ENCODE measurements at places on chromosomes 4 and X.

DNA sequence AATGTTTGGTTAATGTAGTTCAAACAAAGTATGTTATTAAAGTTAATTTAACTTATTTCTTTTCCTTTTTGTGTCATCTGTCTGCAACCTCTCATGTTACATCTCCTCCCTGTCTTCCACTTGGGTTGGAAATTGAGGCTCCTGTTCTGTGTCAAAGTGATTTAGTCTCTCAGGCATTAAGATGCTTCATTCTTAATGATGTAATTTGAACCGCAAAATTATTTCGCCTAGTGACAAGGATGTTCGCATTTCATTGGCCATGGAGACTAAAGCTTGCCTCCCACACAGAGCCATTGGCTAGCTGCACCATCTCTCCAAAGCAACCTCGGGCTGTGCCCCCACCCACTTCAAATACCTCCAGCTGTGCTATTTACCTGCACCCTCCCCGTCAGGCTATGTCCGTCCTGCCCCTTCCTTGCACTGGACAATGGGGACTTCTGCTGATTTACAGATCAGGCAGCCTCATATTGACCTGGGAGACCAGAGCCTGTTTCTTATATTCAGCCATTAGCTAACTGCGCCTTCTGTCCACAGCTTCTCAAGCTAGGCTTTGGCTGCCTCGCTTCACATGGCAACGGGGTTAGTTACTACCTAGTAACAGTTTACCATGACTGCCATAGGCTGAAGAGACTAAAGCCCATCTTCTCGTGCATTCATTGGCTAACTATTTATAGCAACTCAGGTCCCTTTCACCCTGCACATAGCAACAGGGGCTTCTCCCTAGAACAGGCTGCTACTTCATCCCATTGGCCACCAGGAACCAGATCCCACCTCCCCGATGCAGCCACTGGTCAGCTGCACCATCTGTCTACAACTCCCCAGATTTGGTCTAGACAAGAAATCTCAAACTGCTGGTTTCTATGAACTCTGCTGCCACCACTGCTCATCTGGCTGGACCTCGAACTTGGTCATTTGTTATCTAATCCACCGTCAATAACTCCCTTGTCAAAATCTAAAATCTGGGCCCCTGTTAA, 8.6 kb upstream of the ZNF157 start:
- DNase-seq: peak; percentile 91

DNA sequence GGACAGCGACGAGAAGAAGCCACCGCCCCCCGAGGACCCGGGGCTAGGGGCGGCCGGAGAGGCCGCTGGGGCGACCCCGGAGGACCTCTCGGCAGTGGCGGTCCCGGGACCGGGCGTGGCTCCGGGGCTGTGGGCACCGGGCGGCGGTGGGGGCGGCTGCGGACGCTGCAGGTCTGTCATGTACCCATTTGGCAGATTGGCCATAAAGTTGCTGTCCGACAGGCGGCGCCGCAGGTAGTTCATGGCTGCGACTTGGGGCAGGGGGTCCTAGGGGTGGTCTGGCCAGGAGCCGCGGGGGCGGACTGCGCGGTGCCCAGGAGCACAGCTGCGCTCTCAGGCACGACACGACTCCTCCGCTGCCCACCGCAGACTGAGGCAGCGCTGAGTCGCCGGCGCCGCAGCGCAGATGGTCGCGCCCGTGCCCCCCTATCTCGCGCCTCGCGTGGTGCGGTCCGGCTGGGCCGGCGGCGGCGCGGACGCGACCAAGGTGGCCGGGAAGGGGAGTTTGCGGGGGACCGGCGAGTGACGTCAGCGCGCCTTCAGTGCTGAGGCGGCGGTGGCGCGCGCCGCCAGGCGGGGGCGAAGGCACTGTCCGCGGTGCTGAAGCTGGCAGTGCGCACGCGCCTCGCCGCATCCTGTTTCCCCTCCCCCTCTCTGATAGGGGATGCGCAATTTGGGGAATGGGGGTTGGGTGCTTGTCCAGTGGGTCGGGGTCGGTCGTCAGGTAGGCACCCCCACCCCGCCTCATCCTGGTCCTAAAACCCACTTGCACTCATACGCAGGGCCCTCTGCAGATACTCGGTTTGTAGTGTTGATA, at the start of gene SYN1:
Gene SYN1 (minus strand): TSS at position 372 of the 817 bp plus-strand sequence. CDS start 129 bp downstream, at position 243.
- peak; percentile 41 for DNase-seq

GRCh38 chrX:114675365-114675764, 91.5 kb downstream of the HTR2C start:
- peak; percentile 6 for DNase-seq

GRCh38 chr4:86294883-86295282, 65.0 kb downstream of the MAPK10 start:
- DNase-seq: no peak

- no peak for DNase-seq
Observed at GRCh38 chrX:35499071-35499862, 298.9 kb upstream of the MAGEB16 start.

GRCh38 chr4:164012396-164013027, 518.0 kb downstream of the TMA16 start:
- DNase-seq: peak; percentile 23

- no peak for DNase-seq
Observed at GRCh38 chr4:67701517-67701850, 529 bp upstream of the UBA6 start.

DNA sequence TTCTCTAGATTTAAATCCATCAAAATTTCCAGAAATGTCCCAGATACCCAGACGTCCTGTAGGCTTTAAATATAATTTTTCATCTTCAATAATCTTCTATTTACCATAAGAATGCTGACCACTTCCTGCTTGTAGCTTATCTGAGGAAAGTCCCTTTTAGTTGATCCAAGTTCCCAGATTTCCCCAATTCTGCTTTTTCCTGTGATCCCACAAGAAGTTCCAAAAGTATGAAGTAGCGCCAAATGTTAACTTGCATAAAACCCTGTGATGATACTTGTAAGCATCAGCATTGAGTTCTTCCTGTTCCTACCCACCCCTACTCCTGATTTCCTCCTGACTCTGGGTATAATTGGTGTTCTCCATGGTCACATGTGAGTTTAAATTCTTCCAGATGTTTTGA, 10.6 kb upstream of the TLR8 start:
- DNase-seq: no peak

DNA sequence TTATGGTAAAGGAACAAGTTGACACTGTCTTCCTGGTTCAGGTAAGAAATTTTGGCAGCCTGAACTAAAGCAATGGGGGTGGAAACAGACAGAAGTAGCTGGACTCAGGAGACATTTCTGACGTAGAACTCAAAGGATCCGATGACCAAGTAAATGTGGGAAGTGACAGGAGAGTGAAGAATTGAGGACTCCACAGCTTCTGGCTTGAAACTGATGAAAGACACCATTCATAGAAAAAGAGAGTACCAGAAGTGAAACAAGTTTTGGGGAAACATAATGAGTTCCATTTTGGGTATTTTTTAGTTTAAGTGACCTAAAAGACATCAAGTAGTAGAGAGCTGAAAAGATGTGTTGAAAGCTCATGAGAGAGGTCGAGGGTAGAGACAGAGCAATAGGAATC, 5.7 kb downstream of the FAM120C start:
- DNase-seq: no peak

- DNase-seq: no peak
Observed at GRCh38 chr4:120622601-120623000, 299.9 kb downstream of the PRDM5 start.

DNA sequence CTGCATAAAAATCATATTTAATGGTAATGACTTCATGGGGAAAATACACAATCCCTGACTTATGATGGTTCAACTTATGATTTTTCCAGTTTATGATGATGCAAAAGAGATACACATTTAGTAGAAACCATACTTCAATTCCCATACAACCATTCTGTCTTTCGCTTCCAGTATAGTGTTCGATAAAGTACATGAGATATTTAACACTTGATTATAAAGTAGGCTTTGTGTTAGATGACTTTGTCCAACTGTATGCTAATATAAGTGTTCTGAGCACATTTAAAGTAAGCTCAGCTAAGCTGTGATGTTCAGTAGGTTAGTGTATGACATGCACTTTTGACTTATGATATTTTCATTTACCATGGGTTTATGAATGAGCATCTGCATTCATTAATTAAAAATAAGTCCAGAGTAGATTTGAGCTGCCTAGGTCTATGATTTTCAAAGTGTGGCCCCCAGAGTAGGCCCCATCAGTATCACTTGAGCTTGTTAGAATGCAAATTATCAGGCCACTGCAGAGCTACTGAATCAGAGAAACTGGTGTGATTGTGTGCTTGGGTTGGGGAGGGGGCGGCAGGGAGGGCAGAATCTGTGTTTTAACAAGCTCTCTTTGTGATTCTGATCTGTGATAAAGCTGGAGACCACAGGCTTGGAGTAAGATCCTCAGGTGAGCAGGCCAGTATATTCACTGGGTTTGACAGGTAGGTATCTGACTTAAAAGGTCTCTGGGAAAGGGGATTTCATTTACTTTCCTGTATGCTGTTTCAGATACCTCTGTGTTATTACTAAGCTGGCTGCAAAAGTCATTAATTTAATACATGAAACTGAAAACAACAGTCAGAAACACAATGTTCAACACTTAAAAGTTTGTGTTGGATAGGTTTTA, 8.4 kb downstream of the ATP10D start:
- DNase-seq: no peak

GRCh38 chr4:137711502-137711901, 179.2 kb upstream of the PCDH18 start:
- no peak for DNase-seq

GRCh38 chr4:151325111-151325948, at the start of gene SH3D19:
Gene SH3D19 (minus strand): TSS chr4:151325605. CDS start chr4:151325352, 253 bp downstream.
- DNase-seq: no peak

DNA sequence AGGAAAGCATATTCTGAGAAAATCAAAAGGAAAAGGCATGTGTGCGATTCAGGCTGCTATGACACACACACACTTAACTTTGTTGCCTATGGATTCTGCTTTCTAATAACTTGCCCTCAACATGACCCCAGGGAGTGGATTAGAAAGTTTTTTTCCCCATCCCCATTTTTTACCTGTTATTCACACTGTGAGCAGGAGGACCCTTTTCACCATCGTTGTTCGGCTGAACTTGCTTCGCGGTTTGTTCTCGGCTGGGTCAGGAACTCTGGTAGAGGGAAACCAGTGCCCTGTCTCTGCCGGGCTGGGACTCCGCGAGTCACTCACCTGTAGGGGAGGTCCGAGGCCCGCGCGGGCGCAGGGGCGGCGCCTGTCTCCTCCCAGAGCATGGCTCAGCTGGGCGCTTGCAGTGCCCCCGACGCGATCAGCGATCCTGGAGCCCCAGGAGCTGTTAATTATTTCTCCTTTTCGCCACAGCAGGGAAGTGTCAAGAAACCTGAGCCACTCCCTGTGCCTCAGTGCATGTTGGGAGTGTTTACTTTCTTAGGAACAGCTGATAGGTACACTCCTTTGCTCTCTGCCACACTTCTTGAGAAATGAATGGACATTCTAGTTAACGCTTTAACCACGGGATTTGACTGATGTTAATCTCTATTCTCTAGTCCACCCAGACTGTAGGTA, at the start of gene RASSF6:
Gene RASSF6 (minus strand): TSS at position 322 of the 678 bp plus-strand sequence. CDS start 8,641 bp downstream, outside the sequence.
- DNase-seq: no peak

- DNase-seq: no peak
Observed at GRCh38 chr4:123826896-123827295, 430.3 kb downstream of the SPRY1 start.

GRCh38 chrX:20382518-20383297, 116.0 kb upstream of the RPS6KA3 start:
- no peak for DNase-seq

- no peak for DNase-seq
Observed at GRCh38 chr4:181162676-181163075, 1080.5 kb upstream of the TENM3 start.

- no peak for DNase-seq
Observed at GRCh38 chrX:73831500-73831899, 268.5 kb downstream of the CHIC1 start.

DNA sequence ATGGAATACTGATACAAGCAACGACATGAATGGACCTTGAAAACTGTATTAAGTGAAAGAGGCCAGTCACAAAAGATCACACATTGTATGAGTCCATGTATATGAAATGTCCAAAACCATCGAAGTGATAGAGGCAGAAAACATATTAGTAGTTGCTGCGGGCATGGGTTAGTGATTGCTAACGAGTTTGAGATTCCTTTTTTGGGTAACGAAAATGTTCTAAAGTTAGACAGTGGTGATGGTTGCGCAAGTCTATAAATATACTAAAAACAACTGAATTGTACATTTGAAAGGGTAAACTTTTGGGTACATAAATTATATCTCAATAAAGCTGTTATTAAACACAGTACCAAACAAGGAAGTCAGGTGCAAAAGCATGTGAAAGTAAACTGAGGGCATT, 234.5 kb downstream of the FBXW7 start:
- no peak for DNase-seq

DNA sequence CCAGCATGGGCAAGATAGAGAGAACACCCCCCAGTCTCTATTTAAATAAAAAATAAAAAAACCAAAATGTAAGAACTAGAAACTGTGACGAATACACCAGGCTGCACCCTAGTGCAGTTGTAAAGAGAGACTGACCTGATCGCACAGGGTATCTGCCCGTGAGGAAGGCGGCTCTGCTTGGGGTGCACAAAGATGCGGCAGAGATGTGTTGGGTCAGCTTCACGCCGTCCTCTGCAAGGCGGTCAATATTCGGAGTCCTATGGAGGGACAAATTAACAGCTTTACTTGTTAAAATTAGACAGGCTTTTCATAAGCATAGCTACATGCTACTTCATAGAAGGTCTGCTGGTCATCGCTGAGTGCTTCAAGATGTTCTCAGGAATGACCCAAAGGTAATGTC, 26.1 kb upstream of the ARSD start:
- DNase-seq: no peak

DNA sequence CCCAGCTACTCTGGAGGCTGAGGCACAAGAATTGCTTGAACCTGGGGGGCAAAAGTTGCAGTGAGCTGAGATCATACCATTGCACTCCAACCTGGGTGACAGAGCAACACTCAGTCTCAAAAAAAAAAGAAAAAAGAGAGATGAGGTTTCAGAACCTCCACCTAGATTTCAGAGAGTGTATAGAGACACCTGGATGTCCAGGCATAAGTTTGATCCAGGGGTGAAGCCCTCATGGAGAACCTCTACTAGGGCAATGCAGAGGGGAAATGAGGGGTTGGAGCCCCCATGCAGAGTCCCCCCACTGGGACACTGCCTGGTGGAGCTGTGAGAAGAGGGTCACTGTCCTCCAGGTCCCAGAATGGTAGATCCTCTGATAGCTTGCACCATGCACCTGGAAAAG, 92.8 kb upstream of the HSD17B10 start:
- DNase-seq: no peak

DNA sequence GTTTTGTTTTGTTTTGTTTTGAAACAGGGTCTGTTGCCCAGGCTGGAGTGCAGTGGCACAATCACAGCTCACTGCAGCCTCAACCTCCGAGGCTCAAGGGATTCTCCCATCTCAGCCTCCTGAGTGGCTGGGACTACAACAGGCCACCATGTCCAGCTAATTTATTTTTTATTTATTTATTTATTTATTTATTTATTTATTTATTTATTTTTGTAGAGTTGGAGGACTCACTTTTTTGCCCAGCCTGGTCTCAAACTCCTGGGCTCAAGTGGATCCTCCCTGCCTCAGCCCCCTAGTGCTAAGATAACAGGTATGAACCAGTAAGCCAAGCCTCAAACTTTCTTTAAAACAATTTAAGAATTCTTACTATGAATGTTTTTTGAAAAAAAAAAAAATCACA, 26.6 kb upstream of the PLS3 start:
- no peak for DNase-seq

Data from astrocyte of the cerebellum (primary cell).